ENCODE measurements at places on chromosomes 3 and 15. TPM values are rescaled to one million over a fixed set of nuclear protein-coding genes. Genes with fewer than 3 reads are reported as not detected.

The PPP1R2 gene
- 76.3 TPM for total RNA-seq

GRCh38 chr3:32899265-32899664, 52.2 kb upstream of the CCR4 start:
- no peak for DNase-seq

- no peak for DNase-seq
Observed at GRCh38 chr3:149378478-149379309, 1.2 kb upstream of the TM4SF1 start.

DNA sequence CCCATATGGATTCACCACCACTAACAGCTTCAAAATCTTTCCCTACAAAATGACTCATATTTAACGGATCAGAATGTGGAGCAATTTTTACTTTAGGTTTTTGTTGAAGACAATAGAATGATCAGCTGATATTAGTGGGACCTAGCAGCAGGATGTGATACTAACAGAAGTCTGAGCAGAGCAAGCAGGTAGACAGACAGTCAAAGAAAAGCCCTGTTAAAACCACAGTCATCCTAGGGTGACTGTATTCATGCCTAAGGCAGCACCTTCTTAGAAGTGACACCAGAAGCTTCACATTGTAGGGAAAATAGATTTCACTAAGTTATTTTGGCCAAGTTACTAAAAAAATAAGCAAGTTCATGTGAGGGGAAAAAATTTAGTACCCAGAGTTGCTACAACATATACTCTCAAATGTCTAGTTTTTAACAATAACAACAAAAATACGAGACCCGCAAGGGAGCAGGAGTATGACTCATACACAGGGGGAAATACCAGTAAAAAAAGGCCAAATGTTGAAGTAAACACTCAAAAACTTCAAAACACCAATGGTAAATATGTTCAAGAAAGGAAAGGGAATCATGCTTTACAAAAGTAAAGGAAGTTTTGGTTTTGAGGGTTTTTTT, 590.9 kb downstream of the EPHA3 start:
- DNase-seq = no peak

GRCh38 chr15:99103279-99103678, 1.6 kb upstream of the SYNM start:
- no peak for DNase-seq

- no peak for DNase-seq
Observed at GRCh38 chr3:31232055-31233025, 300.4 kb upstream of the STT3B start.
